GM23248 (cell line): ENCODE measurements at places on chromosomes 2 and 18. TPM values are rescaled to one million over a fixed set of nuclear protein-coding genes. Genes with fewer than 3 reads are reported as not detected.

TEKT4 gene
- total RNA-seq, result not detected in 2 replicates

- DNase-seq, result no peak
Observed at GRCh38 chr18:57918601-57919000, 115.5 kb upstream of the ATP8B1 start.

DNA sequence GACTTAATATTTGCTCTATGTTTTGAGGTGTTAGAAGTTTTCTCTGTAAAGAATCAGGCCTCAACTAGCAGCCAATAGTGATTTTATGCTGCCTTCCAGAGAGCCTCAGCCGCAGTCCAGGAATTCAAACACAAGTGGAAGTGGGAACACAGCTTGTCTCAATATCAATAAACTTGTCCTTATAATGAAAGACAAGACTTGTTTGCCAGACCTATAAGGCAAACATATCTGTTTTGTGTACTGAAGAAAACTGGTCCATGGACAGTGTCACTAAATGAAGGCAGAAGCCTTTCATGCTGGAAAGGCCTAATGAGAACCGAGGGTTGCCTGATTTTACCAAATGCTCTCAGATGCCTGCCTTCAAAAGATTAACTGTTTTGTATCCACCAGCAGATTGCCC is 182.2 kb downstream of the EPHA4 start:
- no peak for DNase-seq

ZSWIM2 gene
- not detected in 2 replicates for total RNA-seq

- peak; percentile 51 for DNase-seq
Observed at GRCh38 chr2:42770288-42771131, 6.6 kb upstream of the OXER1 start.

- no peak for DNase-seq
Observed at GRCh38 chr18:77006305-77007175, 126.0 kb downstream of the MBP start.

- DNase-seq, result peak; percentile 75
Observed at GRCh38 chr2:12816379-12817306, 99.9 kb downstream of the TRIB2 start.

DNA sequence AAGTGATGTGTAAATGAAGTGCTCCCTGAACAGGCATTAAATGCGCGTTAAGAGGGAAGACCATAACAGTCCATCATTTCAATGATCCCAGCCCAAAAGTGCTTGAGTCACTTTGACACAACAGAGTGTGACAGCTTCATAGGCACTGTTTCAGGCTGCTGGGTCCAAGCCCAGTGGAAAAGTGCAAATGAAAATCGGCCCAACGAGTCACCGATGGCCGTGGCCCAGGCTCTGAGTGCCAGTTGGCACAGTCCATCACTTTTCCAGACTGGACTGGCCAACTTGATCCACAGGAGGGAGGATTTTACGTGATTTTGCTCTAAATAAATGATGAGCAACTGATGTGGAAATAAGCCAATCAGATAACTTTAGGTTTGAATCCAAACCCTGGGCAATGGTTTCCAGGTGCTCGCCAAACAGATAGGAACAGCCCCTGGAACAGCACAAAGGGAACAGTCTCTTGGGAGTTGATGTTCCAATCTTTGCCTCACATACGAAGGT is 114.0 kb downstream of the SP3 start:
- DNase-seq, result peak; percentile 73

- DNase-seq, result no peak
Observed at GRCh38 chr2:233600386-233600785, 17.0 kb upstream of the UGT1A8 start.

DNA sequence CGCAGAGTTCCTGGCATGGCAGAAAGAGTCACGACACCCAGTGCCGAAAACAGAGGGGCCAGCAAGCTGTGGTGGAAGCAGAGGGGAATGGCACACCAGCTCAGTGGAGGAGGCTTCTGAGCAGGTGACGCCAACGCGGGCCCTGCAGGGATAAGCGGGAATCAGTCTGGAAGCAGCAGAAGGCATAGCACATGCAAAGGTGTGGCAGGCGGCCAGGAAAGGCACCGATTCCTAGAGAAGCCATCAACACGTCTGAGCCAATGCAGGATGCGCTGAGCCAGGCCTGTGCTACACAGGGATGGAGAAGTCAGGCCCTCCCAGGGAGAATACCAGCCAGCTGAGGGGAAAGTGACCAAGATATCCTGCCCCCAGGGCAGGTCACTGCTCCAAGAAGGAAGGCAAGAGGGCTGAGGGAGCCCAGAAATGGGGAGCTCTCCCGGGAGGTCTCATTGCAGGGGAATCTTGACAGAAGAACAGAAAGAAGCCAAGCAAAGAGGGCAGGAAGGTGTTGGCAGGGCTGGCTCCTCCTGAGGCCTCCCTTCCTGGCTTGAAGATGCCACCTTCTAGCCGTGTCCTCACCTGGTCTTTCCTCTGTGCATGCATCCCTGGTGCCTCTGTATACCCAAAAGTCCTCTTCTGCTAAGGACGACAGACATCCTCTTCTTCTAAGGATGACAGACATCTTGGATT is 16.3 kb downstream of the TEX51 start:
- no peak for DNase-seq

GRCh38 chr18:57029761-57030160 is 117.1 kb upstream of the BOD1L2 start:
- no peak for DNase-seq

- no peak for DNase-seq
Observed at GRCh38 chr2:205129531-205129930, 552.8 kb upstream of the NRP2 start.

ALPG gene
- total RNA-seq, result not detected in 2 replicates

- no peak for DNase-seq
Observed at GRCh38 chr18:35334212-35334611, 10.0 kb downstream of the ZNF24 start.

- no peak for DNase-seq
Observed at GRCh38 chr2:61792355-61792890, 61.4 kb downstream of the FAM161A start.

TMEM163 gene
- not detected in 2 replicates for total RNA-seq

AOX1 gene
- total RNA-seq, result 46.0 and 47.9 TPM in 2 replicates

- peak; percentile 18 for DNase-seq
Observed at GRCh38 chr18:23067236-23067635, 68.0 kb upstream of the CABLES1 start.

DNA sequence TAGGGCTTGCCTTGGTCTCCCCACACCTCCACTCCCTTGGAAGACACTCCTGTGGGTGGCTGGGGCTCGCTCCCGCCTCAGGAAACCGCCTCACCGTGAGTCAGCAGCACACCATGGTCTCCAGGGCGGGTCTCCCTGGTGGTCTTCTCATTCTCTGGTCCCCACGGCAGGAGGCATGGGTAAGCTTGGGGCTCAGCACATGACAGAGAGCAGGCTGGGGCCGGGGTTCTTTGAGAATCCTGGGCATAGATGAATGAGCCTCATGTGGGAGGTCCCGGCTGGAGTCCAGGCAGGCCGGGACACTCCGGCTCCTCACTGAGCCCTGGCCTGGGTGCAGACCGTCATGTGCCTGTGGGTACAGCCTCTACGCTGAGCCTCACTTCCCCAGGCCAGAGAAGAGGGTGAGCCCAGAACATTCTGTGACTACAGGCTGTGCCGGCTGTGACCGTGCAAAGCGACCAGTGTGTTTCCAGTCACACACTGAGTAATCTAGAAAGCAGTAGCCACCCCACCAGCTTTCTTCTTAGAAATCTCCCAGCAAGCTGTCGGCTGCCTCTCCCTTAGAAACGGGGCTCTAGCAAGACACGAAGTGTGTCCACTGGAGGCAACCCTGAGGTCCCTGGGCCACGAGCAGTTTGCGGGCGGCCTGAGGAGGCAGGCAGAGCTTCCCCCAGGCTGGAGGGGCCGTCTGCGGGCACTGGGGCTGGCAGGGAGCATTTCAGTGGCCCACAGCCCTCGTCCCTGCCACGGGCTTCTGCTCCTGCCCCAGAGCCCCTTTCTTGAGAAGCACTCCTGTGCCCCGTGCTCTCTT is 93.1 kb downstream of the RHOB start:
- DNase-seq, result peak; percentile 77

- DNase-seq, result no peak
Observed at GRCh38 chr2:145723872-145724271, 1204.0 kb upstream of the ZEB2 start.

DNA sequence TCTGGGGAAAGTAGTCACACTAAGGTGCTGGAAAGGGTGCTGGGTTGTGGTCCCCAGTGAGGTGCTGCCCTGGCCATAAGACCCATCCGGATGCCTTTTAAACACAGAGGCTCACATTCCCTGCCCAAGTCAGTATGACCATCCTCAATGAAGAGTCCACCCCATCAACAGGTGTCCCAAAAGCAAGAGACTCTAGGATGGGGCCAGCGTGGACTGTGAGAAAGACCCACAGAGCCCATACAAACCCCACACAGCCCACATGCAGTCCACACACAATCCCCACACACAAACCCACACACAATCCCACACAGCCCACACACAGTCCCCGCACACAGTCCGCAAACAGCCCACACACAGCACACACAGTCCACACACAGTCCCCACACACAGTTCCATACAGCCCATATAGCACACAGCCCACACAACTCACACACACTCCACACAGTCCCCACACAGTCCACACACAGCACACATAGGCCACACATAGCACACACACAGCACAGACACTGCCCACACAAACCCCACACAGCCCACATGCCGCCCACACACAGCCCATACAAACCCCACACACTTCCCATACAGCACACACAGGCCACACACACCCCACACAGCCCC is 241.4 kb upstream of the SALL3 start:
- DNase-seq, result no peak

ST6GAL2 gene
- not detected in 2 replicates for total RNA-seq

DNA sequence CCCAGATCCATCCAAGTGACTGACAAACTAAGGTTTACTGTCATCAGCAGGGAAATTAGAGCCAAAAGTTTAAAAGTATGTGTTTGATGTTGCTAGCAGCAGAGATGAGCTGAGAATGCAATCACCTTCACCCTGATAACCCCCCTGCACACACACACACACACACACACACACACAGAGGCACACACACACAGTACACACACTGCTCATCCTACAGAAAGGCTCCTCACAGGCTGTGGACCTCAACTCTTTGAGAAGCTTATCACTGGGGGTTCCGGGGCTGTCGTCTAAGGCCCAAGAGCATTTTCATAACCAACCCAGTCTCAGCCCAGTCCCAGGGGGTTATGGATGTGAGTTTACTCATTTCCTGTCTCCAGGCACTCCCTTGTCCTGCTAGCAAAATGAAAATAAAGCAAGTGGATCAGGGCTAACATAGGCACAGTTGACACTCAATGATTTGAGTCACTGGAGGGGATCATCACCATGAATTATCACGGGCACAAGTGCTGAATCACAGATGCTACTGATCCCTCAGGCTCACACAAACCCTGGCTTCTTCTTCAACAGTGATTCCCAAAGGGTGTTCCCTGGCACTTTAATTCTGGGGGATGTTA is 76.6 kb downstream of the ALK start:
- peak; percentile 67 for DNase-seq

DNA sequence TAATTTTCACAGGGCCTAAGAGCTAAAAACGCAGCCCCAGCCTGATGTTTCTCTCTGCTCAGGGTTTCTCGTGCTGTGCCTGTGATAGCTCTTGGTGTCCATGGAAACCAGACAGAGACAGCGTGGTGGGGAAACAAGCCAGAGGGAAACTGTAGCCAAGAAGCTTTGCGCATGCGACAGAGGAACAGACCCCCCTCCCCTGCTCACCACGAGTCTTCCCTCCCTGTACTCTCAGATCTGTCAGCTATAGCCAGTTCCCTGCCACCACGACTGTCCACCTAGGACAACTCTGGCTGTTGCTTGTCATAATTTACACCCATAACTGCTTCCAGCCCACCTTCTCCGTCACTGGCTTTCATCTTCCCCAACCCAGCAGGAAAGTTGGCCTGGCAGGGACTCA is 13.2 kb upstream of the DNAJC27 start:
- peak; percentile 14 for DNase-seq

HK2 gene
- total RNA-seq, result 21.9 and 24.2 TPM in 2 replicates

STARD6 gene
- not detected in 2 replicates for total RNA-seq

DNA sequence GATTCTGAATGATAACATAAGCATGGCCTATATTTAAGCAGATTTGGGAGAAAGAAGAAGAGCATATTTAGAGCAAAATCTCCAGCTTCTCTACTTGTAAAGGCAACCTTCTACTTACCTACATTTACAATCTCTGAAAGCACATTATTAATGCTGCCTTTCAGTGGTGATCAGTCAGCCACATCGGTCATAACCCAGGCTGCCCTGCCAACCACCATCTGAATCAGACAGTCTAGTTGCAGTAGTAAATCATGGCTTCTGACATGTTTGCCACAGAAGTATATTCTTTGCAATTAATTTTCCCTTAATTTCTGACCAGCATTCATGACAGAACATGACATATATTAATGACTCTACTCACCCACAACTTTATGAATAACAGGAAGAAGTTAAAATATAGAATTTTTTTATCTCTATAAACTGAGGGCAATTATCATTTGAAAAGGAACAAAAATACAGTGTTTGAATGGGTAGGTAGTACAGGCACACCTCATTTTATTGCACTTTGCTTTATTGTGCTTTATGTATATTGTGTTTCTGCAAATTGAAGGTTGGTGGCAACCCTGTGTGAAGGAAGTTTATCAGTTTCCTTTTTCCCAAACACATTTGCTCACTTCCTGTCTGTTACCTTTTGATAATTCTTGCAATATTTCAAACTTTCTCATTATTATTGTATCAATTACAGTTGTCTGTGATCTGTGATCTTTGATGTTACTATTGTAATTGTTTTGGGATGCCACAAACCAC is 531.6 kb upstream of the CHAC2 start:
- no peak for DNase-seq

- no peak for DNase-seq
Observed at GRCh38 chr18:50075772-50076171, 119.2 kb downstream of the MYO5B start.
